Fibroblast of skin of left quadriceps (primary cell): ENCODE measurements at places on chromosomes 4 and X.

GRCh38 chr4:21571100-21571499, 377.5 kb downstream of the KCNIP4 start:
- DNase-seq = no peak

DNA sequence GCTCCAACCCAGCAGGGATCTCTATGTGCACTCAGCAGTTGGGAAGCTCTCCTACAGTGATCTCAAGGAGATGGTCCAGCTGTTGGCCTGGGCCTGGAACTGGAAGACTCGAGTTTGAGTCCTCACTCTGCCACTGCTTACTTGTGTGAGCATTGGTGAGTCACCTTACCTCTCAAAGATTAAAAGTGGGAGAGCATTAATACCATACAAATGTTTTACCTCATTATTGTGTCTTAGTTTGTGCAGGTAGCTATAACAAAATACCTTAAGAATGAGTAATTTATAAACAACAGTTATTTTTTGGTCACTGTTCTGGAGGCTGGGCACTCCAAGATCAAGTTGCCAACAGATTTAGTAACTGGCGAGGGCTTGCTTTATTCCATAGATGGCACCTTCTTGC, 21.4 kb upstream of the ZNF827 start:
- DNase-seq = no peak

DNA sequence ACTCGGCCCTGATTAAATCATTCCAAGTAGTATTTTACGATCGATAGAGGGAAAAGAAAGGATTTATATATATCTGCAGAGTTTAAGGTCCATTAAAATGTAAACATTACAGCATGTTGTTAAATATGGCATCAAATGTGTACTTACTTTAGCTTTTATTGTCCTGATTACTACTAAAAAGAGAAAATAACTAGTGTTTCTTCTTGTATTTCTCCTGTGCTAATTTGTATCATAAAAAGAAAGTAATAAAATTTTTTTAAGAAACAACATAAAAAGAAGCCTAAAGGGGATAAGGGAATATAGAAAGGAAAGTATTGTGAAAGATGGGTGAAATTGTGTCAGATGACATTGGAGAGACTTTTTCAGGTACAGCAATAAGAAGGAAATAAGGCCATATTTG, 300.3 kb upstream of the ARSJ start:
- no peak for DNase-seq

GRCh38 chrX:21606002-21606401, 52.1 kb downstream of the KLHL34 start:
- DNase-seq = no peak

DNA sequence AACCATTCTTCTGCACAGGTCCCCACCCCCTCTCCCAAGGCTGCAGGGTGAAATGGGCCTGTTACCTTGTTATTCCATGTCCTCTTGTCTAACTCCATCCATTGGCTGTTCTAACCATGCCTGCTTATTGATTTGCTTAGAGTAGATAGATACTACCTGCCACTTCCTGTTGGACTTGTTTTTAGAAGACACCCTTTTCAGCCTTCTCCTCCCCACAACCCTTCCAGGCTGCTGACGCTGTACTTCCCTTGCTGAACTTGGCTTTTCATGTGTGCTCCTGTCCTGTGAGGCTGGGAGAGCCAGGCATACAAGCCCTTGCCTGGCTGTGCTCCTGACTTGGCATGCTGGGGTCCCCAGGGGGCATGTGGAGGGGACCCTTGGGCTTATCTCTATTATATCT, 81.9 kb downstream of the AASDH start:
- DNase-seq = no peak

GRCh38 chr4:10413177-10413576, 44.0 kb downstream of the ZNF518B start:
- DNase-seq = no peak

DNA sequence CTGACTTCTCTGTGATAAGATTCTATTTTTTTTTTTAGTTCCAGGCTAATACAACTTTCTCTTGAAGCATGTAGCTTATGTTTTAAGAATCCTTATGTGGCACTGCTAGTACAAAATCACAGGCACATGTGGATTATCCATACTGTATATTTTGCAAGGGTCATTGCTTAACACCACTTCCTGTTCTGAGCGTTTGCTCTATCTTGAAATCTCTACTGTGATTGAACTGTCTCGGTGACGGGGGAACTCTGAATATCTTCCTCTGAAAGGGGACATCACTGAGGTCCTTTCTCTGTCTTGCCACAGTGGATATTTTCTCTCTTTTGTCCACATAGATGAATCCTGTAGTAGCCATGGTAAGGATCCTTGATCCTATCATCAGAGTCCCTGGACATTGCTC, 2.1 kb upstream of the WFS1 start:
- no peak for DNase-seq

GRCh38 chrX:136354201-136354600, 53.4 kb downstream of the ADGRG4 start:
- no peak for DNase-seq

DNA sequence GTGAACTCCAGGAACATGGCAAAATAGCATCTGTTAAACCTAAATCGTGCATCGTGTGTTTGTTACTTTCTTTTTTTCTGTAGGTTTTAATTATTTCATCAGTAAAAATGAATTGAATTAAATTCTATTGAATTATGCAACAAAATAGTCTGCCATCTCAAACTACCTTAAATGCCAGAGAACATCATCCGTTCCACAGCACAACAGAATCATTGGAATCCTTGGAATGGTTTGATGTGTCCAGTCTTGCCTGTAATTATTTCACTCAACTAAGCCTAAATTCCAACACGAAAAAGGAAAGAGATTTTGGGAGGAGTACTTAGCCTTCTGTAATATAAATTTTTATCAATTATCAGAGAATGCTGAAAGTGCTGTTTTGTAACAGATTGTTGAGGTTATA, 17.1 kb upstream of the SLC7A11 start:
- no peak for DNase-seq

GRCh38 chrX:136827026-136827425, 46.3 kb upstream of the ARHGEF6 start:
- DNase-seq = no peak

- DNase-seq = peak; percentile 73
Observed at GRCh38 chrX:150690126-150690525, 3.1 kb upstream of the MTMR1 start.

DNA sequence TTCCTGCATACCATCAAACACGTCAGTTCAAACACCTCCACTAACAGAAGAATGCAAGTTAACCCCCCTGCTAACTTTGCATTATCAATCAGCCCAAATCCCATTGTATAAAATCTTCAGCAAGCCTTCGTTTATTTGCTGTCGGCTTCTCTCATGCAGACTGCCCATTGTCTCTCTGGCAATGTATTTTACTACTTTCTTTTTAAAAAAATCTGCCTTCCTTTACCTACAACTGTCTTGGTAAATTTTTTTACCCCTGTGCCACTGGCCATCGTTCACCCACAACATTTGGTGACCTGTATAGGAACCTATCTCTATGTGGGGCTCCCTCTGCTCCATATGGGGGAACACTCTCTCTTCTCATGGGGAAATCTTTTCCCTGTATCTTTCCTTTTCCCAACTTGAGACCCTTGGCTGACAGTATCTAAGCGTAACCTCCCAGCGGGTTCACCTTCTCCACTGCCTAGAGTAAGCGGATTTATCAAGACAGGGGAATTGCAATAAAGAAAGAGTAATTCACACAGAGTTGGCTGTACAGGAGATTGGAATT, 244.6 kb downstream of the CPXCR1 start:
- no peak for DNase-seq

GRCh38 chr4:76747563-76747962, 150.4 kb downstream of the SOWAHB start:
- peak; percentile 93 for DNase-seq

DNA sequence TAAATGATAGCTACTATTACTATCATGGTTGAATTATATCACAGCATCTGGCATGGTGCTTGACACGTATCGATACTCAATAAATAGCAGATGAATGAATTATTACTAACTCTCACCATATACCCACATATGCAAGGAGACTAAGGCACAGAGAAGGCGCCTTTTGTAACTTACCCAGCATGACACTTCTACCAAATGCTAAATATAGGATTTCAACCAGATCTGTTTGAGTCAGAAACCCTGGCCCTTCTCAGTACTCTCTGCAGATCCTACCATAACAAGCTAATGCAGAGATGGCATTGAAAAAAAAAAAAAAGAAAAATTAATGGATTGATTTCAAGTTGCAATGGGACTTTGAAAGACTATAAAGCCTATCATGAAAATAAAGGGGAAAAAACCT, 219.5 kb downstream of the DHX15 start:
- DNase-seq = no peak

DNA sequence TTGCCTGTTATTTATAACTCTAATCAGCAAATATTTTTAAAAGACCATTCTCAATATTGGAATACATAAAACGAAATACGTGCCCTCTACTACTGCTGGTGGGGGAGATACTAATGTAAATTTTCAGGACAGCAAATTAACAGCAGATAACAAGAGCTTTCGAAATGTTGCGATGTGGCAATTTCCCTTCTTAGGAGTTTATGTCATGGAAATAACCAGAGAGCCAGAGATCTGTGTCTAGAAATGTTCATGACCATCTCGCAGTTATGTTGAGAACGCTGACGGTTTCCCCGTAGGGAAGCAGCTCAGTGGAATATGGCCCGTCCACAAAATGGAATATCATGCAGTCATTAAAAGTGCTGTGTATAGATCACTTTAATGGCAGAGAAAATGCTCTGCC, 238.4 kb upstream of the PSAPL1 start:
- DNase-seq = no peak

GRCh38 chr4:142272452-142272851, 573.6 kb downstream of the INPP4B start:
- DNase-seq = no peak

DNA sequence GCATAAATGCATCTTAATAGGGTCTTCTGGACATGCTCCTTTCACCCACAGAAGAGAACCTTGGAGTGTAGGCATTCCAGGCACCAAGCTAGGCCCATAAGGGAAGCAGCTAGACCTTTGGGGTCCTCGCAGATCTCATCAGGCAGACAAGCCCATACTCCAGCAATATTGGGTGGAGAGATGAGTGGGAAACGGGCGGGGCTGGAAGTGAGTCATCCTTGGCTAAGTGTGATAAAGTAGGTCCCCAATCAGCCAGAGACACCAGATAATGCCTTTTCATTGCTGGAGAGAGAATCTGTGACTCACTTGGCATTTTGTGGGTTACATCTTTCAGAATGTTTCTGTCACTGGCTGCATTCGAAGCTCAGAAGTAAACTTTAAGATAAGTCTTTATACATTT, 133.3 kb upstream of the MBNL3 start:
- DNase-seq = no peak

DNA sequence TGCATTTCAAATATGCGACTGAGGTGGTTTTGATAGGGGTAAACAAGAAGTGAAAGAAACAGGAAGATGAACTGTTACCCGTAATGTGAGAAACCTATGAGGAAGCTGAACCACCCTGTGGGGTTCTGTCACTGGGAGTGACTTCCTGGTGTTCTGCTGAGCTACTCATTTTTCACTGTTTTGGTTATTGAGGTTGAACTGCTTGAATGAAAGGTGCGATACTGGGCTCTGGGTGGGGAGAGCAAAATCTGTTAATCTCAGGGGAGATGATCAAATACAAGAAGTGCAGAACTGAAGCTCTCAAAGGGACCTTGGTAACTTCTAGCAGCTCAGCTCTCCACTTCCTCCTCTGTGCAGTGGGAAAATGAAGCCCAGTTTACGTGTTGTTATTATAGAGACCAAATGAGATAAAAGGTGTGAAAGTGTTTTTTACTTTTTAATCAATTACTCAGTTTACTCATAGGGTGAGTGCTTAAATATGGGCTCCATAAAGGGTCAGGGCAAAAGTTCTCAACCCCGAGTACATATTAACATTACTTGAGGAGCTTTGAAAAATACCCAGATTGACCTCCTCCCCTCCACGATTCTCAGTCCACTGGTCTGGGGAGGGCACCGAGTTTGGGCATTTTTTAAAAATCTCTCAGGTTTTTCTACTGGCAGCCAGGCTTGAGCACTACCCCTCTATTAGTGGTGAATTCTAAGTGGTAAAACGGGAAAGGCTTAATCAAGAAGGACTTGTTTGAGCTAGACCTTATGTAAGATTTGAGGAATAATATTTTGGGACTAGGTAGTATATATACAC, 66.7 kb downstream of the COQ2 start:
- no peak for DNase-seq

- DNase-seq = no peak
Observed at GRCh38 chr4:189364032-189364449, 576.6 kb upstream of the FRG1 start.

DNA sequence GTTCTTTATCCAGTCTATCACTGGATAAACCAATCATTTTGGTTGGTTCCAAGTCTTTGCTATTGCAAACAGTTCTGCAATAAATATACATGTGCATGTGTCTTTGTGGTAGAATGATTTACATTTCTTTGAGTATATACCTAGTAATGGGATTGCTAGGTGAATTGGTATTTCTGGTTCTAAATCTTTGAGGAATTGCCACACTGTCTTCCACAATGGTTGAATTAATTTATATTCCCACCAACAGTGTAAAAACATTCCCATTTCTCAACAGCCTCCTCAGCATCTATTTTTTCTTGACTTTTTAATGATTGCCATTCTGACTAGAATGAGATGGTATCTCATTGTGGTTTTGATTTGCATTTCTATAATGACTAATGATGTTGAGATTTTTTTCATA, 791.7 kb upstream of the AGA start:
- DNase-seq = peak; percentile 9

GRCh38 chr4:185839194-185839712, 27.3 kb upstream of the SORBS2 start:
- peak; percentile 78 for DNase-seq

DNA sequence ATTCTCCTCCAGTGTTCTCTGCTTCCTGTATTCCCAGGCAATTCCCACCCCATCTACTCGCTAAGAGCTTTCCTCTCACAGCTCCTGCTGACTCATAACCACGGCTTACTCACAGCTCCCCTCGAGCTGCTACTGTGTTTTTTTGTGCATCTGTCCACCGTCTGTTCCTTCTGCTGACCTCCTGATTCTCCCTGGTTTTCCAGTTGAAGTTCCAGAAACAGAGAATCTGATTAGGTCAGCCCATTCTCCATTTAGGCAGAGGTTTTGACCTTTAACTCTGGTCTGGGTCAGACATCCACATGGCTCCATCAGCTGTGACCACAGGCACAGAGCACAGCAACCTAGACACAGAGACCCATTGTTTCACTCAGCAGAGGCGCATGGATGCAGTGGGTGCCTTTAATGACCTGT, 5.5 kb upstream of the SMIM20 start:
- DNase-seq = peak; percentile 92

GRCh38 chr4:87126056-87126455, 94.4 kb downstream of the KLHL8 start:
- no peak for DNase-seq

- DNase-seq = no peak
Observed at GRCh38 chrX:629230-630006, 1.2 kb upstream of the SHOX start.

DNA sequence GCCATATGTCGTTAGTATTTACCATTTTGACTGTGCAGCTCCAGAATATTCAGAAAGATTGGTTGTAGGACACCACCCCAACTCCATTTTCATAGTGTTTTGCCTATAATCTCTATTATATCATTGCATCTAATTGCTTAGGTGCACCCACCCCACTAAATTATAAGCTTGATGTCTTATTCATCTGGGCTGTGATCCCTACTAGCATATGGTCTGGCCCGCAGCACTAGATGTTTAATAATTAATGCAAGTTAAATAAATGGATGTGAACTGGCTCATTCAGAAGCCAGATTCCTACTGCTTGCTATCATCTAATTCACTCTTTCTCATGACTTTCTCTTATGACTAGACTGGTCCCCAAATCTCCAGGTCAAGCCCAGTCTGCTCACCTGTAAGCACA, 143.5 kb downstream of the RELL1 start:
- DNase-seq = no peak
